T-helper 22 cell (primary cell): ENCODE measurements at places on chromosomes 12 and 14.

DNA sequence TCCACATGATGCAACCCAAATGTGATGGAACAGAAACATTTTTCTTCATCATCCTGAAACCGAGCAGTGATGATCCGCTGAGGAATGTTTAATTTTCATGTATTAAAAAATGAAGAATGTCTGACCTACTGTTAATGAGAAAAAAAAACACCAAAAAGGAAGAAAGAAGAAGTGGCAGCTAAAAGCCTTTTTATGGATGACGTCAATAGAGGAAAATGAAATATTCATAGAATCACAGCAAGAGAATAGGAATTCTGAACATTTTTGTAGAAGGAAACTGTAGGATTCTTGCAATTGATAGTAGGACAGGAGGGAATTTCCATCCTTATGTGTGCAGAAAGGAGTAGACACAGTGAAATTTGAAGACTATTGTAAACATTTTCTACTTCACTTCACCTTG lies 112.9 kb downstream of the PRKCH start:
- DNase-seq, result no peak

DNA sequence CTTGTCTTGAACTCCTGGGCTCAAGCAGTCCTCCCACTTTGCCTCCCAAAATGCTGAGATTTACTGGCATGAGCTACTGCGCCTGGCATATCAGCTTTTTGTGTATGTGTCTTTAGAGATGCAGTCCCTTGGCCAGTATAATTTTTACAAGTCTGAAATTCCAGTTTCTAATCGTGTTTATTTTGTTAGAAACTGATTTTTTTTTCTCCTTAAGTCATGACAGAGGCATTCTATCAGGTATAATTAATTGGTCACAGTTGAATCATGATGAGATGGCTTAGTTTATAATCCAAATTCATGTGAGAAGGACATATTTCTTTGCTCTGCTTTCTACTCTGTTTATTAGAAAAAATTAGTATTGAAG lies 98.9 kb downstream of the PCNX1 start:
- no peak for DNase-seq

- no peak for DNase-seq
These were observed 56.3 kb downstream of the FGD4 start for GRCh38 chr12:32455607-32456071.

DNA sequence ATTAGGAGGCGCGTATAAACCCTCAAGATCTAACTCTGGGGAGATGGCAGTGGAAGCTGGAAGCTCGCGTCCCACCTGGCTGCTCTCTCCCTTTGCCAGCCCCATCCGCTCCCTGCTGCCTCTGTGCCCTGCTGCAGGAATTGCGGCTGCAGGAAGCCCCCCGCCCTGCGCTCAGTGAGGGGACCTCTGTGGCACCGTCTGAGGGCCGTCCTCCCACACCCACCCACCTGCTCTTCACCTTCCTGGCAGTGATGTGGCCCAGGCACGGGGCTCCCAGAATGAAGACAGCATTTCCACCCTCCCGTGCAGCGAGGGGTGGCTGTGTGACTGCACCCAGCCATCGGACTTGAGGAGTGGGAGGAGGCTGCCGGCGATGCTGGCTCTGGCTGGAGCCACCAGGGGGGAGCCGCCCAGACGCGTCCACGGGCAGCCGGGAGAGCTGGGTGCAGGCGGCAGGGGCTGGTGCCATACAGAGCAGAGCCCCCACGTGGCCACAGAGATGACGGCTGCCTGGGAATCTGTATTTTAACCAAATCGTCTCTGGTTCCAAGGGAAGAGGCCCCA lies 28.3 kb upstream of the GALNT9 start:
- DNase-seq, result no peak

DNA sequence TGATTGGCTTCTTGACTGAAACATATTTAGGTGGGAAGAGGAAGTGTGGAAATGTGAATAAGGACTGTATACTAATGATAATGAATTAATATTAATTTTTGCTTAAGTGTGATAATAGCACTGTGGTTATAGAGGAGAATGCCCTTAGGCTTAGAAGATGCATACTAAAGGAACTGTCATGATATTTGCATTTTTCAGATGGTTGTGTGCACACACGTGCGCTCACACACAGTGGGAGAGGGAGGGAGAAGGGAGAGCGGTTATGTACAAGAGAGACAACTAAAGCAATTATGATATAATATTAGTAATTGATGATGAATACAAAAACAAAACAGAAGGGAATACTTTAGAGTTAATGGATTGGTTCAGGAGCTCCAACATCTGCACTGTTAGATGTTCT lies 54.2 kb downstream of the RCOR1 start:
- no peak for DNase-seq

DNA sequence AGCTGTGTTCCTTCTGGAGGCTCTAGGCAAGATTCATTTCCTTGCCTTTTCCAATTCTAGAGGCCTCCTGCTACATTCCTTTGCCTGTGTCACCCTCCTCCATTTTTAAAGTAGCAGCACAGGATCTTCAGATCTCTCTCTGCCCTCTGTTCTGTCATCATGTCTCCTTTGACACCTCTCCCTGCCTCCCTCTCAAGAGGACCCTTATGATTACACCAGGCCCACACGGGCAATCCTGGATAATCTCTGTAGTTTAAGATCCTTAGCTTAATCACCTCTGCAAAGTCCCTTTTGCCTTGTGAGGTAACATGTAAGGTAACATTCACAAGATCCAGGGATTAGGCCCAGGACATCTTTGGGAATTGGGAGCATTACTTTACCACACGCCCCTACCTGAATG lies 155.2 kb downstream of the SYNE2 start:
- no peak for DNase-seq

DNA sequence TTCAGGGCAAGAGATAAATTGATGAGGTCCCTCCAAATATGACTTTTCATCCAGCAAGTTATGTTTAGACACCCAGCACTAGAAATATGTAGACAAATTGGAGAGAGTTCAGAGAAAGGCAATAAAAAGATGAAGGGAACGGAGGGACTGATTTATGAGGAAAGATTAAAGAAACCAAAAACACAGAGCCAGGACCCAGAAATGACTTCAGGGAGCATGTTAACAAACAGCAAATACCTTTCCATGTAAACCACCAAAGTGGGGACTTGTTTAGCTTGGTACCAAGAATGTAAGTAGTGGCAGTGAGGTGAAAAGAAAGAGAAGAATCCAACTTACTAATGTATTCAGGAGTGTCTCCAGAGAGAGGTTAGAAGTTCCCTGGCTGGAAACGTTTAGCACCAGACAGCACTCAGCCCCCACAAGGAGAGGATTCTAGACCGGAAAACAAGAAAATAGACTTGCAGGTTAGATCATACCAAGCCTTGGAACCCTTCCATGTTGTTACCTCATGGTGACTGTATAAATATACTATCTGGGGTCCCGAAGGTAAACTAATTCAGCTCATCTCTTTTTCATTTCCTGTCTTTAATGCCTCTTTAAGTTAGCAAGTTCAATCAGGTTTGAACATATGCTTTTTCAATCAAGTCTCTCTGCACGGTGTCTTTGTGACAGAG lies 79.2 kb downstream of the TBC1D30 start:
- DNase-seq, result no peak

DNA sequence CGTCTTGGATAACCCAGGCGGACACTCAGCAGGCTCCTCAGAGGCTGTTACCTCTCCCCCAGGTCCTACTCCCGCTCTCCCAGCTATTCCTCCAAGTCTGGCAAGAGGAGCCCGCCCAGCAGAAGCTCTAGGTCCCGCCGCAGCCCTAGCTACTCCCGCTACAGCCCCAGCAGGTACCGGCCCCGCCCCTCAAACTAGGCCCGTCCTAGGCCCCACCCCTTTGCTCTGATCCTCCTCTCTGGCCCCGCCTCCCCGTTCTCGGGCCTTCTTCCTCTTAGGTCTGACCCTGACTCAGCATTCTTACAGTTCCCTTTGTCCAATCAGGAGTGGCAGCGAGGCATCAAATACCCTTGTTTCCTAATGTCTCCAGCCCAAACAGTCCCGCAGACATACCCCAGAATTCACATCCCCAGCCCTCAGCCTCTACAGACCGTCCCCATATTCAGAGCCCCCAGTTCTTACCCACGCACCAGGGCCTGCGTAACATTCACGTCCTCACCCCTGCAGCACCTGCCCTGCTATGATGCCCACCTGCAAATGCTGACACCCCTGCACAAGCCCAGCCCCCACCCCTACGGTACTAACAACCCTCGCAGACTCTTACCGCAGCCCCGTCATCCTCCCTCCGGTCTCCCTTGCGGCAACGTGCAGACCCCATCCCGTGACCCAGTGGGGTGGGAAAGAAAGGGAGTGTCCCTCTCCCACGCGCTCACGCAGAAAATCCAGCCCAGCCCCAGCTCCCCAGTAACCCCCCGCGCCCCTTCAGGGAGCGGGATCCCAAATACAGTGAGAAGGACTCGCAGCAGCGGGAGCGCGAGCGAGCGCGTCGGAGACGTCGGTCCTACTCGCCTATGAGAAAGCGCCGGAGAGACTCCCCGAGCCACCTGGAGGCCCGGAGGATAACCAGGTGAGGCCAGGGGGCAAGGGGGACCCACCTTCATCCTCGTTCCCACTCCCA lies 25.0 kb upstream of the HSPB8 start:
- DNase-seq, result no peak

DNA sequence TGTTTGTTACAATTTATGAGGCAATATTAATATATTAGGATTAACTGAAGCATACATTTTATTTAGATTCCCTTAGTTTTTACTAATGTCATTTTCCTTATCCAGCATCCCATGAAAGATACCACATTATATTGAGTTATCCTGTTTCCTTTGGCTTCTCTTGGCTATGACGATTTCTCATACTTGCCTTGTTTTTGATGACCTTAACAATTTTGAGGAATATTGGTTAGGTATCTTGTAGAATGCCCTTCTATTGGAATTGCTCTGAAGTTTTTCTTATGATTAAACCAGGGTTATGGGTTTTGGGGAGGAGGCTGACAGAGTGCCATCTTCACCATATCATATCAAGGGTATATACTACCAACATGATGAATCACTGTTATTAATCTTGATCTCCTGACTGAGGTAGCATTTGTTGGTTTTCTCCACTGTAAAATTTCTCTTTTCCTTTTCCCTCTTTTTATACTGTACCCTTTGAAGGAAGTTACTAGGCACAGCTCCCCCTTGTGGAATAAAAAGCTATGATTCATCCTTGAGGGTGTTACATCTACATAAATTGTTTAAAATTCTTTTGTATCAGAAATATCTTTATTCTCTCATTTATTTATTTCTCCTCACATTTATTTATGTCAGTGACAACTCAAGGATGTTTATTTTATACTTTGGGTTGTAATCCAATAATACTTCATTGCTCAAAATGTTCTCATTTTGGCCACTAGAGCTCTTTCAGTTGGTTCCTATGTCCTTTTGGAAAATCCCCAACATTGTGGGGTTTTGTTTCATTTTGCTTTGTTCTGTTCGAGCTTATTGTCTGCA lies 239.0 kb downstream of the SLC16A7 start:
- DNase-seq, result no peak

DNA sequence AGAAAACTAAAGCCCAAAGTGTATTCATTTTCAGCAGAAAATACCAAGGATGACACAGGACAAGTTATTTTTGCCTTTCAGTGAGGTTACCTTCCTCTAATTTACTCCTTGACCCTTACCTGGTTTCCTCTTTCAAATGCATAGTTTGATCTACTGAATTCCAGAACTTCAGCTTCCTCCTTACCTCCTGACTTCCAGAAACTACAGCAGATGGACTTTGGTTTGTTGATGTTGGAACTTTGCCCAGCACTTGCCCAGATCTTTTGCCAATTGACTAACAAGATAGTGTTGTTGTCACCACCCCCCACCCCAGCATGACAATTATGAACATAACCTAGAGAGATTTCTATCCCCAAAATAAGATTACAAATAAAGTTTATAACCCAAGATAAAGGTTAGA lies 63.2 kb downstream of the NAV3 start:
- no peak for DNase-seq

DNA sequence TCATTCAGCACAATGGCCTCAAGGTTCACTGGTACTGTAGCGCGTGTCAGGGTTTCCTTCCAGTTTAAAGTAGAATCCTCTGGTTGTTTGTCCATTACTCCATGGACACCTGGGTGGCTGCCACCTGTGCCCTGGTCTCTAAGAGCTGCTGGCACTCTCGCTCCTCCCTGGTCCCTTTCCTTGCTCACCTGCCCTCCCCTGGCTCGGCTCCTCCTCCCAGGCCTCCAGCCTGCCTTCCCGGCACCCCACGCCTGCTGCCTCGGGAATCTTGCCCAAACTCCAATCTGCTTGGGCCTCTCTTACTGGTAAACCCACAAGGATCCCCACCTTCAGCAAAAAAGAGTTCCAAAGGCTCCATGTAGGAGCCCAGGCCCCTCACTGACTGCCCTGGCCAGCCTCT lies 154.4 kb upstream of the DIO3 start:
- DNase-seq, result no peak
